ENCODE measurements at places on chromosomes 1 and 21.

- DNase-seq: no peak
Observed at GRCh38 chr1:18938707-18939070, 17.8 kb downstream of the IFFO2 start.

- no peak for DNase-seq
Observed at GRCh38 chr1:60903591-60903990, 178.8 kb upstream of the NFIA start.

- no peak for DNase-seq
Observed at GRCh38 chr1:23400324-23401114, 24.0 kb downstream of the TCEA3 start.

- no peak for DNase-seq
Observed at GRCh38 chr1:247115545-247115944, 11.4 kb upstream of the ZNF669 start.

- DNase-seq: no peak
Observed at GRCh38 chr1:89528382-89528780, 3.8 kb downstream of the LRRC8B start.
